ENCODE measurements at places on chromosomes 7 and 10.

DNA sequence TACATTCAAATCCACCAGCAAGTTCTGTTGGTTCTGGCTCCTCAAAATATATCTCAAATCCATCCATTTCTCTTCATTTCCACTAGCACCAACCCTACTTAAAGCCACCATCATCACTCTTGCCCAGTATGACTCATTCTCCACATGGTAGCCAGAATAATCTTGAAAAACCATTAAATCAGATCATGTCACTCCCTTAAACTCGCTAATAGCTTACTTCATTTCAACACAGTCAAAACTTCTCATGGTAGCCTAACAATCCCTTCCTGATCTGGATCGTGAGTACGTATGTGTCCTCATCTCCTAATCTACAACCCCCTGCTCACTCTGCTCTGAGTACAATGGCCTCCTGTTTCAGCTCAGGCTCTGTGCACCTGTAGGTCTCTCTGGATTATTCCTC lies 8.7 kb downstream of the EPC1 start:
- no peak for DNase-seq

- peak; percentile 49 for DNase-seq
These were observed 145.3 kb upstream of the PRSS1 start for GRCh38 chr7:142603870-142604448.

GRCh38 chr7:23685731-23686130 lies 5.7 kb downstream of the FAM221A start:
- DNase-seq, result no peak

DNA sequence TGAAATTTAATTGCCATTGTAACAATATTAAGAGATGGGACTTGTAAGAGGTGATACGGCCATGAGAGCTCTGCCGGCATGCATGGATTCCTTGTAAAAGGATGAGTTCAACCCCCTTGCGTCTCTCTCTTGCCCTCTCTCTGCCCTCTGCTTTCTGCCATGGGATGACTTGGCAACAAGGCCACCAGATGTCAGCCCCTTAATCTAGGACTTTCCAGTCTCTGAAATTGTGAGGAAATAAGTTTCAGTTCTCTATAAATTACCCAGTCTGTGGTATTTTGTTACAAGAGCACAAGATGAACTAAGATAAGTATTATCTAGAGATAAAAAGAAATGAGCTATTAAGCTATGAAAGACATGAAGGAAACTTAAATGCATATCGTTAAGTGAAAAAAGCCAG lies 145.7 kb upstream of the AHR start:
- DNase-seq, result no peak

DNA sequence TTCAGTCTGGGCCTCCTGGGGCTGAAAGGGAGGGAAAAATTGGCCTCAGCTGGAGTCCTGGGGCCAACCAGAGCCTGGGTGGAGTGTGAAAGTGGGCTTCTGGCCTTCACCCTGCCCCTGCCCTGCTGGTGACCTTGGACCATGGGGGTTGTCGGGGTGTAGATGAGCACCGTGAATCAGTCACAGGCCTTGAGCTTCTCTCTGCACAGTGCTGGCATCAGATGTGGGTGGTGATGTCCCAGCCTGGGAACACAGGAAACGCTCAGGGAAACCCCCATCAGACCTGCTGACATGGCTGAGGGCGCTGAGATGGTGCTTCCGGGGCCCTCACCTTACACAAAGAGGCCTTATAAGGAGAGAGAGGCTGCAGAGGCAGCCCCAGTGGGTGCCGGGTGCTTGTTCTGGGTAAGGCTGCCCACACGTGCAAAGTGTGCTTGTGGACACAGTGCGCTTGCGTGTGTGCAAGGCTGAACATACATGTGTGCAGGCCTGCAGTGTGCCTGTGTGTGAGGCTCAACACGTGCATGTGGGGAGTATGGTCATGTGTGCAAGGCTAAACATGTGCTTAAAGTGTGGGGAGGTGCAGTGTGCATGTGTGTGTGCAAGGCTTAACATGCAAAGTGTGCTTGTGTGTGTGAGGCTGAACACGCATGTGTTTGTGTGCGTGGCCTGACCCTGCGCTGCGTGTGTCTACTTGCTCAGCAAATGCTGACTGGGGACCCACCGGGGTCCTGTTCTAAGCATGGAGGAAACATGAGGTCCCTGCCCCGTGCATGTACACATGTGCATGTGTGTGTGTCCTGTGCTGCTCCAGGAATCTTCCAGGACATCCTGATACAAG lies 6.5 kb downstream of the ARPC1B start:
- DNase-seq, result no peak

DNA sequence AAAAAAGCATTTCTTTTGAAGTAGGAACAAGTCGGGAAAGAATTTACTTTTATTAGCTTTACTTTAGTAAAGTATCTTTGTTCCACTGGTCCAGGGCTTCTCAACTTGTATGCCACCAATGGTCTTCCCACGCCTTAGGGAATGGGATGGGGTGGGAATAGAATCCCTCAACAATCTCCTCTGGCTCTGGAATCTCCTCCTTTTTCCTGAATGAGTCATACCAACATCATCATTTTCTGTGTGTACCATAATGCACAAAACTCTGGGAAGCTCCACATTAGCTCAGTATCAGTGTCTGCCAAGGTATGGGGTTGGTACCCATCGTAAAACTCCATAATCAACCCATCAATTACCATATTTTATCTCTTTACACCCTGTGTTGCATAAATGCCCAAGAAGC lies 159.4 kb upstream of the BMPER start:
- DNase-seq, result no peak

DNA sequence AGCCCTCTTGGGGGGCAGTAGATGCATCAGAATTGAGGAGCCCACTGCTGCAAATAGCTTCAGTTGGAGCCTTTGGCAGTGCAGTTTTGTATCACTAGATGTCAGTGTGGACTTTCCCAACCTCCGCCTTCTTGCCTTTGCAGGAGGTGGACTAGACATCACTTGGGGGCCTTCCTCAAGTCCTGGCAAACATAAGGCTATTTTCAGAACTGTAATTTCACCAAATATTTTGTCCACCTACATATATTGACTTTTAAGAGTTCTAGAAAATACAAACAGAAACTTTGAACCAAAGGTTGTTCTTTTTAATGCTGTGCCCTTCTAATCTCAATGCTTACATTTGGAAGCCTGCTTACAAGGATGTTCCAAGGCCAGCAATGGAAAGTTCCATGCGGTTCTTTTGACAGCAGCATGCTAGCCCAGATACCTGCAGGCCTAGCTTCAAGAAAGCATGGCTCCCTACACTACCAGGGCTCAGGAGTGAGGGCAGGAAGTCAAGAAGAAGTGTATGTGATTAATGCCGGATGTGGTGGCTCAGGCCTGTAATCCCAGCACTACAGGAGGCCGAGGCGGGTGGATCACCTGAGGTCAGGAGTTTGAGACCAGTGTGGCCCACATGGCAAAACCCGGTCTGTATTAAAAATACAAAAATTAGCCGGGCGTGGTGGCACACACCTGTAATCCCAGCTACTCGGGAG lies 8.0 kb upstream of the ZNRF2 start:
- DNase-seq, result peak; percentile 21

All from amniotic stem cell (primary cell).